ENCODE measurements at places on chromosomes 1 and 21.

DNA sequence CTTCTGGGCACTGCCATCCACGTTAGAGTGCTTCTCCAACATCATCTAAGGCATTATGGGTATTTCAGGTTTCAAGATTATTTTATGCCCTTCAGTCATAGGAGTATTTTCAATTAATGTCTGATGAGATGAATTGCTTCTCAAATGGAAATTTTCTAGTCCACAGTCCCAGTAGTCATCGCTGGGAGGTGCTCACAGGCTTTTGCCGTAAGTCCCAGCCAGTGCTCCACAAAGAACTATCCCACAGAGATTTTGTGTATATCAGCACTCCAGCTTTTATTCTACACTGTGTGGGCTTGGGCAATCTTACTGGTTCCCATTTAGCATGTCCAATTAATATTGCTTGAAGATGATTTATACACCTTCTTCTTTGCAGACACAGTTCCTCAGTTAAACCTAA is 61.0 kb downstream of the SMYD2 start:
- DNase-seq = no peak

DNA sequence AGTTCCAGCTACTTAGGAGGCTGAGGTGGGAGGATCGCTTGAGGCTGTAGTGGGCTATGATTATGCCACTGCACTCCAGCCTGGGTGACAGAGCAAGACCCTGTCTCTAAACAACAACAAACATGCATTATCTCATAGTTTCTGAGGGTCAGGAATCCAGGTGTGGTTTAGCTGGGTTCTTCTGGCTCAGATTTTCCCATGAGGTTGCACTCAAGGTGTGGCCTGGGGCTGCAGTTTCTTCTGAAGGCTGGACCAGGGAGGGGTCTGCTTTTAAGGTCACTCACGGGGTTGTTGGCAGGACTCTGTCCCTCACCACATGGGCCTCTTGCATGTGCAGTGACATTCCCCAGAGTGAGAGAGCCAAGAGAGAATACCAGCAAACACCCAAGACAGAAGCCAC is 77.0 kb downstream of the EPHB2 start:
- no peak for DNase-seq

- no peak for DNase-seq
Measured at GRCh38 chr1:1757422-1758058, 20.7 kb downstream of the NADK start.

DNA sequence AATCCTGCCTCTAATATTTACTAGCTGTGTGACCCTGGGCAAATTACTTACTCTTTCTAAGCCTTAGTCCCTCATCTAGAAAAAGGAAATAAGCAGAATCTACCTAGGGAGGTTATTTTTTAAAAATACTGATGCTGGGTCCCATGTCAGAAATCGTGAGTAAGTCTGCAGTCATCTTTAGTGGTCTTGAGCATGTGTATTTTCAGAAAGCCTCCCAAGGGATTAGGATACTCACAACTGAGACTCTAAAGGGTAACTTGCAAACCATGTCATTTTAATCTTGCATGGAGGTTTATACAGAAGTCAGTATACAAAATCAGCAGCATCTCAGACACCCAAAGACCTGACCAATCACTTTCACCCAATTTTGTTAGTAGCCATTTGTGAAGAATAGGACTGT is 43.2 kb downstream of the DSTYK start:
- peak; percentile 47 for DNase-seq

DNA sequence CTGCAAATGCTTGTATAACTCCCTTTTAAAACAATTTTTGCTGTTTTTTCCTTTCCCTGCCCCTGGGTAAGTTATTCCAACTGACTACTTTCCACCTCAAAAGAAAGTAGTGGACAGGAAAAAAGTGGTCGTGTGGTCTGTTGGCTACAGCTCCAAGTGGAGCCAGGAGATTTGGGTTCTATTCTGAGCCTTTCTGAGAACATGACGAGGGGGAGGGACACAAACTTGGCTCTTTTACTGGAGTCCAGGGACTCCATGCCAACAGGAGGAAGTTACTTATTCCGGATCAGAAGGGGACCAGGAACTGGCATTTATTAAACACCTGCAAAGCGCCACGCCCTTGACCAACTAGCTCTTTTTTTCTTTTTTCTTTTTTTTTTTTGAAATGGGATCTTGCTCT is 79.0 kb upstream of the CAPZB start:
- DNase-seq = no peak

- no peak for DNase-seq
Measured at GRCh38 chr1:80878343-80878742, 922.4 kb upstream of the ADGRL2 start.

GRCh38 chr1:36023098-36023769 is 60.7 kb upstream of the TEKT2 start:
- no peak for DNase-seq

DNA sequence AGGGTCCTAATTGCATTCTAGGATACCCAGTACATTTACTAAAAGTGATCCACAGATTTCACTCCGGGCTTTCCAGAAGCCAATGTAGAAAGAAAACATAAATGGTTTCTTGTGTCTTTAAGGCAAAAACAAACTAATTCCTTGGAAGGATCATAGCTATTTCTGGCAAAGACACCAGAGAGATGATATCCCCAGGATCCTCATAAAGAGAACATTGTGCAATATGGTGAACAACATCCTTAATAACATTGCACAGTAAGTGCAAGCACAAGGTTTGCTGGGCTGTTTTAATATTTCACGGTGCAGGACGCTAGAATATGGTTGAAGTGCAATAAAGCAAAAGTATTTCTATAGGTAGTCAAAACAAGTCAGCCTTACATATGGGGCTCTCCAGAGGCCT is 83.0 kb downstream of the NTPCR start:
- DNase-seq = no peak

DNA sequence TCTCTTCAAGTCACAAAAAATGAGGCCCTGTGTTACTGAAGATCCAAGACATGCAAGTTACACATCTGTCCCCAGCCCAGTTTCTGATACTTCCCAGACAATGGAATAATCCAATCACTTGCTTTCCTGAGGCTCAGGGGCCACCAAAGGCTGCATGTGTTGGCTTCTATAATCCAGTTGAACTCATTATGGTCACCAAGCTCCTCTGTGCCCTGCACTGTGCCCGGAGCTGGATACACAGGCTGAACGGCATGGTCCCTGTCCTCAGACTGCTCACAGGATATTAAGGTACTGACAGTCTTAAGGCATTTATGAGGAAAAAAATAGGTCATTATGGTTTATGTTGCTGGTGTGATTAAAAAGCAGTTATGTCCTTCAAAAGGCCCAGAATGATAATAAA is 117.0 kb upstream of the SYT6 start:
- no peak for DNase-seq

DNA sequence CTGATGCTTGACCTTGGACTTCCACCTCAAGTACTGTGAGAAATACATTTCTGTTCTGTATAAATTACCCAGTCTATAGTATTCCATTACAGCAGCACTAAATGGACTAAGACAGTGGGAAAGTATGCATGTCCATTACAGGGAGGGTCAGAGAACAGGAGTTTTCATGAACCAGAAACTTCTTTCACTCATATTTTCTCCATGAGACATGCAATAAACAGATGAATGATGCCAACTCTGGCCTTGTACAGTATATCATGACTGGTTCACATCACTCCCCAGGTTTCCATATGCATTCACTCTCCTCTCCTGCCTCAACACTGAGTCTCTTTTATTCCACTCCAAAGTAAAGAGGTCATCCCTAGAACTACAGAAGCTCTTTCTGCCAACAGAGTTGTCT is 4.5 kb upstream of the IFI16 start:
- DNase-seq = peak; percentile 10

DNA sequence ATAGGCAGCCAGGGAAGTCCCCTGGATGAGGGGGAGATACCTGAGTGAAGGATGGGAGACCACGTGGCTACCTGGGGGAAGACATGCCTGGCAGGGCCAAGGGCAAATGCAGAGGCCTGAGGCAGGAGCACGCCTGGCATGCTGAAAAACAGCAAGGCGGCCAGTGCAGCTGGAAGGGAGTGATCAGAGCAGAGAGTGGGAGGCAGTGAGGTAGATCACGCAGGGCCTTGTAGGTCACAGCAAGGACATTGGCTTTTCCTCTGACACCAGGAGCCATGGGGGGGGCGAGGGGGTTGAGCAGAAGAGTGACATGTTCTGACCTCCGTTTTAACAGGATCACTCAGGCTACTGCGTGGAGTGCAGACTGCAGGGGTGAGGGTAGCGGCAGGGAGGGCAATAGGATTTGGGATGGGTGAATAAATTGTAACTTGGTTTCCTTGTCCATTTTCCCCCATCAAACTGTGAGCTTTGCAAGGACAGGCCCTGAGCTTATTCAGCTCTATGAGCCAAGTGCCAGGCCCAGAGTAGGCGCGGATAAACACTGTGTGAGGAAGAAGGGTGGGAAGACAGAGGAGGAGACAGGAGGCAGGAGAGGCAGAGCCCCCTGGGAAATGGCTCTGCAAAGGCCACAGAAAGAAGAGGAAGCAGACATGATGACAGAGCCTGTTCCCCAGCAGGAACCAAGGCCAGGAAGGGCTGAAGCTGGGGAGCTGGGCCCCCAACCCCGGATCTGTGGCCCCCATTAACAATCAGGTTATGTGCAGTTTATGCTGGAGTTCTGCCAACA is 16.6 kb downstream of the IFI6 start:
- no peak for DNase-seq

DNA sequence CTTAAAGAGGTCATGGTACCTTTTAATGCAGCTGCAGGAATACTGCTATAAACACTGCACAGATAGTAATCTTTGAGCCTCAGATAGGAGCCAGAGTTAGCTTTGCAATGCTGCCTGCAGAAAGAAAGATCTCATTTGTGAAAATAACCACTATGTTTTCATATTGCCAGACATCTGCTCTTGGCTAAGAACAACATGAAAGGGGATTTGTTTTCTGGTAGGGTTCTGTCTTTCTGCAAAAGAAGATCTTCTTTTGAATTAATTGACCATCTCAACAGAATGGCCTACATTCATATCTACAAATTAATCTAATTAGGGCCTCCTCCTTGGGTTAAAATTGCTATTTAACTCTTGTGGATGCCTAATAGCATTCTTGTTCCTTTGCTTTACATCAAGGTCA is 177.6 kb upstream of the DPYD start:
- DNase-seq = no peak

DNA sequence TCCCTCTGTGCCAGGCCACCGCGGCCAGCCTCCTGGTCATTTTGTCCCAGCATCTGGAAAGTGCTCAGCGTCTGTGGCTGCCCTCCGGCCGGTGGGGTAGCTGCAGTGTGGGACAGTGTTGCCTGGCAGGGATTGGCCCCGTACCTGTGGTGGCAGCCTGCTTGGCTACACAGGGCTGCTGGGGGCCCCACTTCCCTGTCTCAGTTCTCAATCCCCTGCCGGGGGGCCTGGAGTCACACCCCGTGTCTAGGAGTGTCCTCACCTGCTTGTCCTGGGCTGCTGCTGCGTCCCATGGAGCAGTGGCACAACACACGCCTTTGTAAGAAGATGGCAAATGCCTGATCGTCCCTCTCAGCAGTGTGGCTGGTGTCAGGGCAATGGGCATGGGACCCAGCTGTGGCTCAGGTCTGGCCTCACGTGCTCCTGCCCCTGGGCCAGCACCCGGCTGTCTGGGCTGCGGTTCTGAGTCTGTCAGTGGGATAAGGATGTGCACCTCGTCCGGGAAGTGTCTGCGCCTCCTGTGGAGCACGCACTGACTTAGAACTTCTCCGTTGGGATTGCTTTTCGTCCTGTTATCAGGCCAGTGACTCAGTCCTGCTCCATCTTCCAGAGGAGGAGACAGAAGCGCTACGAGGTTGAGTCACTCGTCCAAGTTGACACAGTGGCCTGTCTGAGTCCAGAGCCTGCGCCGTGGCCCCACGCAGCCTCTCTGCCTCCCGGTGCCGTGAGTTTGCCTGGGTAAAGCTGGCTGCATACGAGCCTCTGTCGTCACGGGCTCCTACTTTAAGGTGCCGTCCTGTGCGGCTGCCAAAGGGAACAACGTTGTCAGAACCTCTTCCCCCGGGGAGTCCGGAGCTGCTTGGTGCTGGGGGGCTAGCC is 41.0 kb downstream of the CRYAA start:
- DNase-seq = peak; percentile 54

DNA sequence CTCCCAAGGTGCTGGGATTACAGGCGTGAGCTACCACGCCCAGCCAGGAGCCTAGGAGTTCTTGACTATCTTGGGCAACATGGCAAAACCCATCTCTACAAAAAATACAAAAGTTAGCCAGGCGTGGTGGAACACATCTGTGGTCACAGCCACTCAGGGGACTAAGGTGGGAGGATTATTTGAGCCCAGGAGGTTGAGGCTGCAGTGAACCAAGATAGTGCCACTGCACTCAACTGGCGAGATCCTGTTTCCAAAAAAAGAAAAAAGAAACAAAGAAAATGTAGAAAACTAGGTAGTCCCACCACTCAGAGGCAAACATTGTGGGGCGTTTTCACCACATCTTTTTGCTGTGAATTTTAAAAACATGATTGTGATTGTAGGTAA is 141.3 kb downstream of the ZZZ3 start:
- no peak for DNase-seq

DNA sequence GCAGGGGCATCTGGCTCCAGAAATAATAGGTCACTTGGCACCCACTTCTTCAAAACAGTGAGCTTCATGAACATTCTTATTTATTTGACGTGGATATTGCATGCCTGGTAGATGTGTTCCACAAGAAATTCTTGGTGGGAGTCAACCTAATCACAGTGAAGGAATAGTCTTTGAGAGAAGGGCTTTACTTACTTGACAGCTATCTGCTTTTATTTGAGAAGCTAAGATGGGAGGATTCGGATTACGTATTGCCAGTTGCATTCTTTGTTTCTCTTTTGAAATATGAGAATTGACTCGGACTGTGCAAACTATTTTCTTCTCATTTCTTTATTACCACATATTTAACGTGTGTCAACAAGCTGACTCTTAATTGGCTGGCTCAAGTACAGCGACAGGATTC is 117.2 kb downstream of the FASLG start:
- DNase-seq = no peak

GRCh38 chr1:75618382-75618781 is 7.5 kb upstream of the SLC44A5 start:
- no peak for DNase-seq

DNA sequence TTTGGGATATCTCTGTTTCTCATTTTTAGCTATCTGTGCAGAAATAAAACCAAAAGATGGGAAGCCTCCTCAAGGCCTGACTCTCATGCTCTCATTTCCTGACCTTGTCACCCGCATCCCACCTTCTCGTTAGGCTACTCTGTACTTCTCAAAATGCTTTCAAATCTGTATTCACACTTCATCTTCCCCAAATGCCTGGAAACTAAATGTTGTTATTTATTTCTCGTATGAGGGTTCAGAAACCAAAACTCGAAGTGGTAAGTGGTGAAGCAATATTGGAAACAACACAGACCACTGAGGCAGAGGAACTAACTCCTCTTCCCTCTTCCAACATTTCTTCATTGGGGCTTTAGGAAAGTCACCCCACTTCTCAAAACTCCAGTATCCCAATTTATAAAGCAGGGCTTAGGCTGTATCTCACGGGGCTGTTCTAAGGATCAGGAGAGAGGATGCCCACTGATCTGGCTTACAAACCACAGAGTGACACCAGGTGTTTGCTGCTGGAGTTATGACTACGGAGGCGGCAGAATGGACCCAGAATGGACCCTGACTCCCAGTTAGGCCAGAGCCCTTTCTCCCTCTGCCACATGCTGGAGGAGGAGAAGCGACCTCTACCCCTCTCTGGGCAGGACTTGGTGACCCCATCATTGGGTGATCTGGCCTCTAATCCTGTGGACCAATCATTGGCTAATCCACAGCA is 3.5 kb downstream of the SLAMF7 start:
- DNase-seq = no peak

GRCh38 chr21:46188226-46189212 is 4.3 kb upstream of the SPATC1L start:
- peak; percentile 70 for DNase-seq

Data from fibroblast of skin of scalp (primary cell).